Karpas-422 (cell line): ENCODE measurements at places on chromosomes 12 and 14. TPM values are rescaled to one million over a fixed set of nuclear protein-coding genes. Genes with fewer than 3 reads are reported as not detected.

FRMD6 gene
- total RNA-seq, result 0.37 and 1.1 TPM in 2 replicates

TNFRSF1A gene
- 0.72 TPM in 1 of 2 replicates, not detected in the other for total RNA-seq

STAT2 gene
- 86.1 and 93.5 TPM in 2 replicates for total RNA-seq

LHX5 gene
- total RNA-seq, result not detected in 2 replicates

MIPOL1 gene
- total RNA-seq, result not detected in 2 replicates

RAD51AP1 gene
- total RNA-seq, result 14.1 and 39.2 TPM in 2 replicates

LUM gene
- not detected in 2 replicates for total RNA-seq

ST8SIA1 gene
- 4.6 TPM in 1 of 2 replicates, not detected in the other for total RNA-seq

KRT2 gene
- total RNA-seq, result not detected in 2 replicates

TSHR gene
- not detected in 2 replicates for total RNA-seq

CDKL1 gene
- total RNA-seq, result 5.9 and 12.4 TPM in 2 replicates

ABHD12B gene
- not detected in 2 replicates for total RNA-seq

GALNT9 gene
- not detected in 2 replicates for total RNA-seq

PTHLH gene
- not detected in 2 replicates for total RNA-seq

KCNJ8 gene
- not detected in 2 replicates for total RNA-seq

SYT1 gene
- not detected in 2 replicates for total RNA-seq

DDN gene
- 9.6 and 20.2 TPM in 2 replicates for total RNA-seq

OR11H12 gene
- not detected in 2 replicates for total RNA-seq

C12orf54 gene
- total RNA-seq, result not detected in 2 replicates

TNFAIP2 gene
- not detected in 2 replicates for total RNA-seq

STYK1 gene
- total RNA-seq, result not detected in 2 replicates

HCAR1 gene
- total RNA-seq, result not detected in 2 replicates

TAOK3 gene
- 86.7 and 88.4 TPM in 2 replicates for total RNA-seq

CLSTN3 gene
- total RNA-seq, result 30.0 and 40.3 TPM in 2 replicates

AKAP6 gene
- total RNA-seq, result 0.54 and 2.3 TPM in 2 replicates

TAS2R9 gene
- 0.19 TPM in 1 of 2 replicates, not detected in the other for total RNA-seq

CCDC198 gene
- not detected in 2 replicates for total RNA-seq

DLK1 gene
- total RNA-seq, result not detected in 2 replicates

OTX2 gene
- total RNA-seq, result not detected in 2 replicates

TAS2R8 gene
- 0.52 TPM in 1 of 2 replicates, not detected in the other for total RNA-seq

CALM1 gene
- total RNA-seq, result 560 and 724 TPM in 2 replicates

DDX23 gene
- 37.0 and 68.0 TPM in 2 replicates for total RNA-seq

STAC3 gene
- 5.9 and 7.8 TPM in 2 replicates for total RNA-seq

SOAT2 gene
- total RNA-seq, result not detected in 2 replicates

INHBE gene
- total RNA-seq, result 14.3 and 17.9 TPM in 2 replicates

OR6J1 gene
- not detected in 2 replicates for total RNA-seq

PGF gene
- 3.5 and 8.3 TPM in 2 replicates for total RNA-seq

CFAP54 gene
- not detected in 2 replicates for total RNA-seq

TMEM132C gene
- total RNA-seq, result not detected in 2 replicates

TMEM116 gene
- 19.6 and 56.6 TPM in 2 replicates for total RNA-seq

SYNDIG1L gene
- not detected in 2 replicates for total RNA-seq

GZMB gene
- not detected in 2 replicates for total RNA-seq

RNF212B gene
- not detected in 2 replicates for total RNA-seq

NTF3 gene
- not detected in 2 replicates for total RNA-seq

SYNE3 gene
- total RNA-seq, result 1.8 and 3.3 TPM in 2 replicates

GALNT6 gene
- total RNA-seq, result 9.1 and 9.6 TPM in 2 replicates

ADCY6 gene
- not detected in 2 replicates for total RNA-seq
